ENCODE measurements at places on chromosomes 5 and 9.

GRCh38 chr5:180830253-180831138 lies 27.9 kb upstream of the MGAT1 start:
- no peak for DNase-seq

GRCh38 chr5:146622391-146622790 lies 106.4 kb upstream of the GPR151 start:
- no peak for DNase-seq

- peak; percentile 36 for DNase-seq
Measured at GRCh38 chr5:154248691-154249090, 58.2 kb downstream of the GALNT10 start.

GRCh38 chr5:65133477-65134110 lies 348.1 kb downstream of the ADAMTS6 start:
- no peak for DNase-seq

GRCh38 chr9:110303133-110303532 lies 34.5 kb downstream of the TXNDC8 start:
- DNase-seq = no peak

- no peak for DNase-seq
Measured at GRCh38 chr9:107174441-107174840, 108.6 kb upstream of the RAD23B start.

DNA sequence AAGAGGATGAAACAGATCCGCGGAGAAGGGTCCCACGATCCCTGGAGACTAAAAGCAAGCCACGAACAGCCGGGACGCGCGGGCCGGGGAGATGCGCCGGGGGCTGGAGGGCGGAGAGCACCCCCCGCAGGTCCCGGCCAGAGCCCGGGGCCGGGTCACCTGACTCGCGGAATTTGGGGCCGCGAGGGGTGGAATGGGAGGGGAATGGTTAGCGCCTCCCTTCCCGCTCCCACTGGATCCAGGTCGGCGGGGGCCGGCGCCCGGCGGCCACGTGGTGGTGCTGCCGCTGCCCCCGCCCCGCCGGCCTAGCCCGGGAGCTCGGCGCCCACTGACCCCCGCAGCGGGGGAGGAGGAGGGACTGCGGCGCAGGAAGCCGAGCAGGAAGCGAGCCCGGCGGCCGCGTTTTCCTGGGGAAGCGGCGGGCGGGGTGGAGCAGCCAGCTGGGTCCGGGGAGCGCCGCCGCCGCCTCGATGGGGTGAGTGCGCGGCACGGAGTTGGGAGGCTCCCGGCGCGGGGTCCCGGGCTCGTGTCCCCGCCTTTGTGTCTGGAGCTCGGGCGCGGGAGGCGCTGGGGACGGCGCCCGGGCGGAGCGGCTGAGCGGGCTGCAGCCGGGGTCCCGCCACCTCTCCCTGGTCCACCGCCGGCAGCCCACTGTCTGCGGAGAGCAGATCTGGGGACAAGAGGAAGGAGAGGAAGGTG lies at the start of gene RAI14:
Gene RAI14 (plus strand): TSS at position 328 of the 699 bp plus-strand sequence. CDS start 30,592 bp downstream, outside the sequence.
- DNase-seq = peak; percentile 91

DNA sequence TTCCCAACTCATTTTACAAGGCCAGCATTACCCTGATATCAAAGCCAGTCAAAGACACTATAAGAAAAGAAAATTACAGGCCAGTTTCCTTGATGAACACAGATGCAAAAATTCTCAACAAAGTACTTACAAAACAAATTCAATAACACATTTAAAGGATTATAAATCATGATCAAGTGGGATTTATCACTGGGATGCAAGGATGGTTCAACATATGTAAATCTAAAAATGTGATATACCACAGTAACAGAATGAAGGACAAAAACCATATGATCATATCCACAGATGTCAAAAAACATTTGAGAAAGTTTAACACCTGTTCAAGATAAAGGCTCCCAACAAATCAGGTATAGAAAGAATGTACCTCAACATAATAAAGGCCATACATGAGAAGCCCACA lies 130.6 kb downstream of the NDUFS4 start:
- no peak for DNase-seq

DNA sequence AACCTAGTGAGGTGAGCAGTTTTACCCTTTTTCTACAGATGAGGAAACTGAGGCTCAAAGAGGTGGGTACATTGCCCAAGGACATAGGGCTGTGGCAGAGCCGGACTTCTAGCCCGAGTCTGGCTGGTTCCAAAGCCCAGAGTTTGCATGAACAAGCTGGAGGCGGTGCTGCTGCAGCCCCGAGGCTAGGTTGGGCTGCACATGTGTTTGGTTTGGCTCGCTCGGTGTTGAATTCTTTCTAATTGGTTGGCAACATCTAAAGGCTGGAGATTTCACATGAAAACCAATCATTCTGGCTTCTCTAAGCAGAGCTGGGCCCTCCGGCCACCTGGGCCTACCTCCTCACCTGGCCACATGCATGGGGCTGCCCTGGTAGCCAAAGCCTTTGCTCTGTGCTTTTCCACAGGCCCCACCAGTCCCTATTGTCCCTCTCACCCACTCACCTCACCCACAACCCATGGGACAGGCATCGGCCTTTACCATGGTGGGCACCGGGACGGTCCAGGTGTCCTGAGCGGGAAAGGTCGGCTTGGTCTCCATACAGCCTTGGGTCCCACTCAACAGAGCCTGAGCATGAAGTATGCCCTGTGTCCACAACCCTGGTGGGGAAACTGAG lies 262.3 kb downstream of the NSG2 start:
- no peak for DNase-seq

- DNase-seq = no peak
Measured at GRCh38 chr5:126778675-126779403, 1.9 kb downstream of the LMNB1 start.

DNA sequence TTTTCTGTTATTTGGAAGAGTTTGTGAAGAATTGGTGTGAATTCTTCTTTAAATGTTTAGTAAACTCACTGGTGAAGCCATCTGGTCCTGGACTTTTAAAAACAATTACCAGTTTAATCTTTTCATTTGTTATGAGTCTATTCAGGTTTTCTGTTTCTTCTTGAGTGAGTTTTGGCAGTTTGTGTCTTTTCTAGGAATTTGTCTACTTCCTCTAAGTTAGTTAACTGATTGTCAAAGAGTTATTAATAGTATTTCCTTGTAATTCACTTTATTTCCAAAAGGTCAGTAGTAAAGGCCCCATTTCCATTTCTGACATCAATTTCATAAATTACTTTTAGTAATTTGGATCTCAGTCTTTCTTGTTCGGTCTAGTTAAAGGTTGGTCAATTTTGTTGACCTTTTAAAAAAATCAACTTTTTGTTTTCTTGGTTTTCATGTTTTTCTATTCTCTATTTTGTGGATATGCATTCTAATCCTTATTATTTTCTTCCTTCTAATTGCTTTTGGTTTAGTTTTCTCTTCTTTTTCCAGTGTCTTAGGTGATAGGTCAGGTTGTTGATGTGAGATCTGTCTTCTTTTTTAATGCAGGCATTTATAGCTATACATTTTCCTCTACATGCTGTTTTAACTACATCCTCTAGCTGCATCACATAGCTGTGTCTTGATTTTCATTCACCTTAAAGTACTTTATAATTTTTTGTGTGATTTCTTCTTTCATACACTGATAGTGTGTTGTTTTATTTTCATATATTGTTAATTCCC lies 7.3 kb upstream of the SMIM3 start:
- DNase-seq = no peak

- no peak for DNase-seq
Measured at GRCh38 chr5:58871648-58872242, 288.9 kb downstream of the RAB3C start.

- DNase-seq = no peak
Measured at GRCh38 chr5:181153814-181154213, 6.4 kb downstream of the OR2V2 start.

GRCh38 chr5:98282521-98282920 lies 490.9 kb upstream of the RGMB start:
- DNase-seq = no peak

GRCh38 chr9:636931-637591 lies 204.4 kb upstream of the DMRT1 start:
- no peak for DNase-seq

DNA sequence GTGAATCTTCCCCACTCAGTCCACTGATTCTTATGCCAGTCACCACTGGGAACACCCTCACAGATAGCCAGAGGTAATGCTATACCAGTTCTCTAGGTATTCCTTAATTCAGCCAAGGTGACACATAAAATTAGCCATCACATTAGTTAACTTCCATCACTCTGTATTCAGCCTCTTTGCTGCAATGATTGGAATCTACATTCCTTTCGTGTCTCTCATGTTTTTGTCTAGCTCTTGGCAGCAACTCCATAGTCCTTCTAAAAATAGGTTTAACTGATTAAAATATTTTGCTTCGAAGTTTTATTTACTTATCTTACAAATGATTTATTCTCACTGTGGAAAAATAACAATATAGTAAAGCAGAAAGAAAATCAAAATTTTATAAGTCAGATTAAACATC lies 19.6 kb upstream of the RNF20 start:
- peak; percentile 42 for DNase-seq

GRCh38 chr5:119386596-119387344 lies 31.0 kb downstream of the TNFAIP8 start:
- peak; percentile 80 for DNase-seq

DNA sequence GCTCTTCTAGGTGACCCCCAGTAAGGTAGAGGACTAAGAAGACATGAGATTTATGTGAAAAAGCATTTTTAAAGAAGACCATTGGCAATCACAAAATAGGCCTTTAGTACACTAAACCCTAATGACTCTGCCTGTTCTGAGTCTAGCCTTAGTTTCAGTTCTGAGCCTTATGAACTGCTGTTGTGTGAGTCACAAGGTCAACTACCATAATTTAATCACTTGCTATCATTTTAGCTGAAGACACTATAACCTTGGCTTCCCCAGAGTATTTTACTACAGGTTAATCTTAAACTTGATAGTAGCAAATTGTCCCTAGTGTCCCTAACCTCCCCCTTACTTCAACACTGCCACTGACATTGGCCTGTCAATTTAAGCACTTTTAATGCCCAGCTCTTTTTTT lies 34.4 kb downstream of the APC start:
- DNase-seq = no peak

DNA sequence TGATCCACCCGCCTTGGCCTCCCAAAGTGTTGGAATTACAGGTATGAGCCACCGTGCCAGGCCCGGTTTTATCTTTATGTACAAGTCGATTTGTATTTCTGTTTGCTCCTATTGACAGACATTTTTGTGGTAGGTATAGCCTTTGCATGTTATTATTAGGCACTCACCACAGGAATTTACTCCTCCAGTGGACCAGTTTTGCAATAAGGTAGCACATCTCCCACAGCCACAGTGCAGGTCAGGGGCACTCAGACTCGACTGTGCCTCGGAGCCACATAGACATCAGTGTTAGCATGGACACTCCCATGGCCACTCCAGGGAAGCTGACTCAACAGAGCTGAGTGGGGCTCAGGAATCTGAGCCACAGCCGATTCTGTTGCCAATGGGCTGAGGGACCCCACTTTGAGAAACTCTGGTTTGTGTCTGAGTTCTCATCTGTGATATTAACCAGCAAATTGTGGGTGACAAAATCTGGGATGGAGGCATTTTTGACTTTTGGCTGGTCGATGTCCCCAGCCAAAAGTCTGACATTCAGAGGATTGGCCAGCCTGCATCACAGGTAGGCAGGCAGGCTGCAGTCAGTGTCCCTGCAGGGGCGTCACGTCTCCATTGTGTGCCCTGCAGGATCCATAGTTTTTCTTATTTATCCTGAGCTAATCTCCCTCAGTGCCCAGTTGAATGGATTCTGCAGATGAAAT lies 15.0 kb upstream of the SHB start:
- DNase-seq = no peak

DNA sequence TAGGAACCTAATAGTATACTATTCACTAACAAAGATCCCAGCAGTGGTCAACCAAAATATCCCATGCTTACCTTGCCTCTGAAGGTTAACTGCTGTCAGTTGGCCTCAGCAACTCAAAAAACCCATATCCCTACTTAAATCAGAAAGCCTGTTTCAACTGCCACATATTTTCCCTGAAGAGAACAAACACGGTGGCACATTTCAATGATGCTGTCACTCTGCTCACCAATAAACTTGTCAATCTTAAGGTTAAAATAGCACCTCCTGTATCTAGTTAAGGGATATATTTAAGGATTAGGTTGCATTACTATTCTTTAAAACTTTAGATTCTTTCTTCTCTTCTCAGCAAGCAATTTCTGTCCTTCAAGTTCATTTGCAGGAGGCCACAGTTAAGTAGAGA lies 986.9 kb downstream of the CDH18 start:
- no peak for DNase-seq

GRCh38 chr5:144205141-144205551 lies 34.5 kb downstream of the KCTD16 start:
- peak; percentile 80 for DNase-seq
